ENCODE measurements at places on chromosomes 1 and 21.
A peak's percentile ranks its signal among the peaks of the same experiment; 100 is the strongest.

- no peak for DNase-seq
Observed at GRCh38 chr1:17184161-17184665, 20.7 kb upstream of the PADI1 start.

GRCh38 chr21:21165063-21165645, 166.9 kb downstream of the NCAM2 start:
- DNase-seq, result no peak

- DNase-seq, result no peak
Observed at GRCh38 chr1:208803011-208803811, 559.0 kb upstream of the PLXNA2 start.

DNA sequence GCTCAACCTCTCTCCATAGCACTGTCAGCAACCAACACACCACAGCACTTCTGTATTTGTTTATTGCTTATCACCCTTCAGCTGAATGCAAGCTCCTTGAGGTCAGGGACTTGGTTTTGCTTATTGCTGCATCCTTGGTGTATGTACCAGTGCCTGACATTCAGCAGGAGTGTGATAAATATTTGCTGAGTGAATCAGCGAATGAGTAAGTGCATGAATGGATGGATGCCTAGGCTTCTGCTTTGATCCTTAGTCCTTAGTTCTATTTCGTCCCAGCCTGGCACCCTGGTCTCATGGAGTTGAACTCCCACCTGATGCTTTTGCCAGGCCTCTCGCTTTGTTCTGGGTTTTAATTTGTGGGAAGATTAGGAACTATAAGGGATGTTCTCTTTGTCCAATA, 88.2 kb downstream of the ZSCAN20 start:
- no peak for DNase-seq

DNA sequence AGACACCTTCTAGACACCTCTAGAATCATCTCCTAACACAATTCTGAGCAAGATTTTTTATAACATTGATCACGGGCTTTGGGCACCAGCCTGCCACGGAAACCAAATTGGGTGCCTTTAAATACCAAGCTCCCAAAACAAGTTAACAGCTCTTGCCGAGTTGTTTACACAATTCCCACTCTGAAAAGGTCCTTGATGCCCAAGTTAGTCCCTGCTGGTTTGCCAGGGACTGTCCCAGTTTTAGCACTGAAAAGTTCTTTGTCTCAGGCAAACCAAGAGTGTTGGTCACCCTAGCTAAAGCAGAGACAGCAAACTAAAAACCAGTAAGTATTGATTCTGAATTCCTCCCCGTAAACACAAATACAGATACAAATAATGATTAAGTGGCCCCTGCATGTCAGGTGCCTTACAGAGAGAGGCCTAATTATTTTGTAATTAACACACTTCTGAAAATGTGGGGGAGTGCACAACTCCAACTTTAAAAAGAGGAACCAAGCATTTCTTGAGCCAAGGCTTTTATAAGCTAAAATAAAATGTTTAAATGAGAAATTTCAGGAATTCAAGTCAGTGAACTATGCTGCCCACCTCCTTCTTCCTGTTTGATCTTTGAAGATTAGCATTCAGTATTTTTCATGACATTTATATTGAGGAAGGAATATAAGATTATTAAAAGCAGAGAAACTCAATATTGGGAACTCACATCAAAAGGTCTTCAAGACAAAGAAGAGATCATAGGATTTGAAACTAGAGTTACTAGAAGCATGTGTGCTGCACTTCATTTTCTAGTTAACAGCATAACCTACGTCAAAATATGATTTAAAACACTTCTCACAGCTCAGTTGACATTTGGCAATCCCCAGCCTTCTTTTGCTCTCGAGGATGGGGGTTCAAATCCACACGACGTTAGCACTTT, 9.0 kb upstream of the UBE2U start:
- no peak for DNase-seq

DNA sequence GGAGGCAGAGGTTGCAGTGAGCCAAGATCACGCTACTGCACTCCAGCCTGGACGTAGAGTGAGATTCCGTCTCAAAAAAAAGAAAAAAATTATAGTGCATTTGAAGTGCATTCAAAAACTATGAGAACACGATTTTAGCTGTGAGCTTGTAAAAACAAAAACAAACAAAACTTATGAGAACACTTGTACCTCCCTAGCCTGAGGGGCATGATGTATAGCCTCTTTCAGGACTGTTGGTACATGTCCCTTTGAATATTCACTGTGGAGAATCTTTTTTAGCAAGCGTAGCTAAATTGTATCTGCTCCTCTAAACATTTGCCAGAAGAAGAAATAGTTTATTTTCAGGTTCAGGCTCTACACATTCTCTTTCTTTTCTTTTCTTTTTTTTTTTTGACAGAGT, 9.5 kb upstream of the DEGS1 start:
- no peak for DNase-seq

DNA sequence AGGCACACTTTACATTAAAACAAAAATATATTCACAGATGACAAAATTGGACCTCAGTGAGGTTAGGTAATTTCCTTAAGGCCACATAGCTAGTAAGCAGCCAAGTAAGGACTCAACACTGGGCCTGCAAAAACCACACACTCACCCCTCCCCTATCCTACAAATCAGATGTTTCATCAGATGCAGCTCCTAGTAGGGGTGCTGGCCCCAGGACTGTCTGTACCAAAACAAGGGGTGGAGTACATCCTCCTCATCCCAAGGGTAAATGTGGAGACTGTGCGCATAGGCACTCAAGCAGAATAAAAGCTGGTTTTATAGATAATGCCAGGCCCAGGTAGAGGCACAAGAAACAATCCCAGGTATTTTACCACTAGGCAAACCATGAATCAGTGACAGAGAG, 25.7 kb downstream of the URB1 start:
- DNase-seq, result no peak

DNA sequence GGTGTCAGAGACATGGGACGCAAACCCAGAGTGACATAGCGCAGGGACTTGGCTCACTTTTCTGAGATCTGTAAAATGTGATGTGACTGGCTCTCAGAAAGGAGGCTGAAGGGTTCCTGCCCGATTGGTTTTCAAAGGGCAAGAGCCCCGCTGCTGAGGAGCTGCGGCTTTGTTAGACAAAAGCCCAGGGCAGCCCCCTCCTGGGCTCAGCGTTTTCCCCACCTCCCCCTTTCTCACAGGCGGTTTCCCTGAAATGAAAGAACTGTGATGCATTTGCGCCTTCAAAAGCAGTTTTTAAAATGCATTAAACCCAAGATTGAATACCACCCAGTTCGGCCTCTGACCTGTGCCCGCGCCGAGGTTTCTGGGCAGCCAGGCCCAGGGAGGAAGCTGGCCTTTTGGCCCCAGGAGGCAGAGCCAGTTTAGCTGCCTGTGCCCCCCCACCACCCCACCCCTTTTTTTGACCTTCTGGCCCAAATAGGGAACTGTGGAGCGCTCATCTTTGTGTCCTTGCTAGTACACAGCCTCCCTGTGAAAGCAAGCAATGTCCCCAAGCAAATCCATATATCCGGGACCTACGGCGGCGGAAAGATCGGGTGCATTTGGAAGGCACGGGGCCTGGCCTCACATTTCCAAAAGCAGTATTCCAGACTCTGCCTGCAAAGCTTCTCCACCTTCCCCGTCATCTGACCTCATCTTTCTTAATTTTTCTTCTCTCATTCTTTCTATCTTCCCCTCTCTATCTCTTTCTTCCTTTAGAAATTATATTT, 28.6 kb downstream of the CD247 start:
- peak; percentile 52 for DNase-seq

- DNase-seq, result no peak
Observed at GRCh38 chr1:7634546-7635240, 136.4 kb upstream of the VAMP3 start.

DNA sequence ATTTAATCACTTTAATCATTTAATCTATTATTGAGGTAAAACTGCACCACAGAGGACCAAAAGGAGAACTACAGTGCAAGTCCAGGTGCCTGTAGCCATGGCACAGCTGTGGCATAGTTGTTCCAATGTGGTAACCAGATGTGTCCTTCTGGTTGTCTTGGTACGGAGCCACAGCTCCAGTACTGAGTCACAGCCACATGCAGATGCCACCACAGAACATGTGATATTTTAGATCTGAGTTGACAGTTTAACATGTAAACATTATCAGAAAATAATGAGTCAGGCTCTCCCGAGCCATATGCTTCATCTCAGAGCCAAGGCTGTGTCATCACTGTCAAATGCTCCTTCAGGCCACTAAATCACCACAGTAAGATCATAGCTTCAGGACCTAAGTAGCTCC, 56.4 kb upstream of the RGS7 start:
- DNase-seq, result peak; percentile 65

- peak; percentile 37 for DNase-seq
Observed at GRCh38 chr1:206631085-206631509, 4.2 kb upstream of the DYRK3 start.

- DNase-seq, result no peak
Observed at GRCh38 chr1:89660224-89661061, 27.5 kb downstream of the LRRC8C start.

- no peak for DNase-seq
Observed at GRCh38 chr1:109984190-109984455, 442 bp upstream of the AHCYL1 start.

GRCh38 chr1:220307607-220308006, 35.4 kb upstream of the RAB3GAP2 start:
- no peak for DNase-seq

DNA sequence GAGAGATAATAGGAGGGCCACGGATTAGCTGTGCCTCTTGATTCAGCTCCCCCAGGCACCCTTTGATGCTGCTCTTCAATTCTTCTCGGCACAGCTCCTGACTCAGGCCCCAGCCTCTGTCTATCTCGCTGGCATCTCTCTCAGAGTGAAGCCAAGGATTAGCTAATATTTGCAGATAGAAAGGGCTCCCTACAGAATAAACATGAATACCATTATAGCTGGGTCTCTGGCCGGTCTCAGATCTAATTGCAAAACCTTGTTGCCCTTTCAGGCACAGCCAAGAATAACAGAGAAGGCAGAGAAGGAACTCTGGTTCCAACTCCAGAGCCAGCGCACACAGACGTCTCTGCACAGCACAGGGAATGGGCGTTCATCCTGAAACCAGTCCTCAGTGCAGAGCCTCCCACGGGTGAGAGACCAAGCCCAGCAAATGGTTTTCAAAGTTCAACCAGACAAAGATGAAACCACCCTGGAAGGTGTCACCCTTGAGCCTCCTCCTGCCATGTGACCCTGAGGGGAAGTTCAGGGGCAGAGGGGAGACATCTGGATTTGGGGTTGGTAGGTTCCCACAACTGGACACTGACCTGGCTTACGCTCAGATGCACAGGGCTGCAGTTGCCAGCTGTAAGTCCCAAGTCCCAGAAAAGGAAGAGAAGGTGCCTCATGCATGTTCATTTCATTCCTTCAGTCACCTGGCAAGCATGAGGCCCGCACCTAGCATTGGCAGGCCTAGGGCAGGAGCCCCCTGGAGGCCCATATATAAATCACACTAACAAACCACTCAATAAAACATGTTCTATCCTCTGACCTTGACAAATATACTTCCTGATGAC, 394.0 kb downstream of the NPHP4 start:
- no peak for DNase-seq

GRCh38 chr1:82899017-82899416, 1098.3 kb downstream of the ADGRL2 start:
- no peak for DNase-seq

DNA sequence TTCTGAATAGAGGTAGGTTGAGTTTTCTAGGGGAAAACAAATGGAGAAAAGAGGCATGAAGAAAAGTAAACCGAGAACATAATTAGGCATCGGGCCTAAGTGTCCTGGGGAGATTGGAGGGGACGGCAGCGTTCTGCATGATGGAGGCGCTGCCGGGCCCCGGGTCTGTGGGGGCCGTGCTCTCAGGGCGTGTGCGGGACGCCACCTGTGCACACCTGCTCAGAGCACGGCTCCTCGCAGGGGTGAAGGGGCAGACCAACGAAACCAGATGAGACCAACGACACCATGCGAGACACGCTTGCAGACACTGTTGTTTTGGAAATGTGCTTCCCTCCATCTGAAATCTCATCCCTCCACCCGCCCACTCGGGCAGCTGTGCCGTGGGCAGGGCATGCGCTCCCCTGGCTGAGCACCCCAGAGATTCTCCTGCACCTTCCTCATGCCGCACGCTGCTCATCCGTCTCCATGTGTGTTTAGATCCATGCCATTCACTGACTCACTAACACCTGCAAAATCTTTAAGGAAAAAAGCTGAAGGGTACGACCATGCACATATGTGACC, 28.2 kb upstream of the TRAPPC10 start:
- DNase-seq, result no peak

DNA sequence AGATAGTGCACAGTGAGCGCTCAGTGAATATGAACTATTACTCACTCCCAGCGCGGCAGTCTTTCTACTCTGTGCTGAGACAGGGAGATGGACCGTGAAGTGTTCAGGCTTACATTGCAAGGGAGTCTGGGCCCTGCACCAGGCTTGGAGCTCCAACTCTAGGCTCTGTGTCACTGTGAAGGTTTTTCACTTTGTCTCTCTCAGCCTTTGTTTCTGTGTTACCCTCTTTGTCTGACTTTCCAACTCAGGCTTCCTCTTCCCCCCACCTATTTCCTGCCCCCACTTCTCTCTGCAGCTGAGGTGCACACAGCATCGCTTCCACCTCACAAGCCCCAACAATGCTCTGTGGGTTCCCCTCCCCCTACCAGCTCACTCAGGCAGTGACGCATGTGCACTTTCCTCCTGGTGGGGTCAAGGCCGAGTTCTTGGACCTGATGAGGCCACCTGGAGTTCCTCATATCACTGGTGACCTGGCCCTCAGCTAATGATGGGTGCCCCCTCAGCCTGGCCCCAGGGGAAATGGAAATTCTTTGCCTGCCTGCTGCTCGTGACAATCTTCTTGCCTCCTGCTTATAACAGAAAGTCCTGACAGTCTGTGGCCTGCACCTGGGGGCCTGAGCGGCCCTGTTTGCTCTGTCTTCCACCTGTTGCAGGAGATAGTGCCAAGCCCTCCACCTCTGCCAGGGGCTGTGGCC, 1.1 kb upstream of the LCK start:
- DNase-seq, result peak; percentile 38

- DNase-seq, result no peak
Observed at GRCh38 chr21:18620436-18620835, 216.9 kb upstream of the TMPRSS15 start.

- no peak for DNase-seq
Observed at GRCh38 chr1:203210988-203211387, 18.5 kb downstream of the CHIT1 start.

DNA sequence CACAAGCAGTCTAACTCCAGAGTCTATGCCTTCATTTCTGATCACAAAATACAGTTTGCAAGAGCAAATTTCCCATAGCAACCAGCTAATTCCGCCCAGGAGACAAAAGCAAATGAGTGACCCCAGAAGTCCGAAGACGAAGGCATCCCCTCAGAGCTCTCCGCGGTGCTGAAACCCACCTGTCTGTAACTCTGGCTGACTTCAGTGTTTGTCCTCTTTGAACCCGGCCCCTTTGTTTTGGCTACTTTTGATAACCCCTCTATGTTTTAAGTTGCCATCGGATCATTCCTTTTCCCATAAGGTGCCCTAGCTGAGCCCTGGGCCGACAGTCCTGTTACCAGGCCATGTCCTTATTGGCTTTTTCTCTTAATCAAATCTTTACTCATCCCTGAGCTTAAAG, 515.8 kb downstream of the PTPRU start:
- DNase-seq, result no peak

GRCh38 chr1:179053486-179053885, 27.8 kb downstream of the FAM20B start:
- no peak for DNase-seq

GRCh38 chr21:44966135-44967081, 26.6 kb downstream of the SLX9 start:
- no peak for DNase-seq
